ENCODE measurements at places on chromosomes 7 and 10.

DNA sequence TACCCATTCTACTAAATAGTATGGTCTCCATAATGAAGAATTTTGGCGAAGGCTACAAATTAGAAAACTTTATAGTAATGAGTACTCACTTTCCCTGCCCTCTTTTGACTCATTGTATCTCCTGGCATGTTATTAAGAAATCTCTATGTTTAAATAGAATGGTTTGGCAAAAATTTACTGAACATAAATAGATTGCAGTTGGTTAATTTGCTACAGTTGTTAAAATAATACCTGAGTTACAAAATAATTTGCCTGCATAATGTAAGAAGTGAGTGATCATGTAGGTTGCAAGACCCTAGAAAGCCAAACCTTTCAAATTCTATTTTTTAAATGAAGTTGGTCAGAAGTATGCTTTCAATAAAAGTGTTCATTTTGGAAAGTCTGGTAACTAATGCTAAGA lies 176.8 kb upstream of the AHR start:
- no peak for DNase-seq

DNA sequence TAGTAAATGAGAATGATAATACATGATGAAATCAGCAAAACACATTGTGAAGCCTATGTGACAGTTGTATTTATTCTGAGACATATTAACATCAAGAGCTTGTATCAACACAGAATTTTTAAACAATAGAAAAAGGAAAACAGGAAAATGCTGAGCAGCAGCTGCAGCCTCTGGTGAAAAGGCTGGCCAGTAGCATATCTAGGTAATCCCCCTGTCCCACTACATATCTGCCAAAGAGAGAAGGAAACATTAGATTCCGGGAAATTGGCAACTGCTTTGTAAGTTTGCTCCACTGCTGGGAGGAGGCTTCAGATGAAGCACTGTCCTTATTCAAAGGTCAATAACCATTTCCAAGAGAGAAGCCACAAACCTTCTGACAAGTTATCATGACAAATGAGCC lies 89.4 kb downstream of the RALA start:
- DNase-seq: no peak

GRCh38 chr10:9296190-9296589 lies 1241.7 kb downstream of the GATA3 start:
- no peak for DNase-seq

DNA sequence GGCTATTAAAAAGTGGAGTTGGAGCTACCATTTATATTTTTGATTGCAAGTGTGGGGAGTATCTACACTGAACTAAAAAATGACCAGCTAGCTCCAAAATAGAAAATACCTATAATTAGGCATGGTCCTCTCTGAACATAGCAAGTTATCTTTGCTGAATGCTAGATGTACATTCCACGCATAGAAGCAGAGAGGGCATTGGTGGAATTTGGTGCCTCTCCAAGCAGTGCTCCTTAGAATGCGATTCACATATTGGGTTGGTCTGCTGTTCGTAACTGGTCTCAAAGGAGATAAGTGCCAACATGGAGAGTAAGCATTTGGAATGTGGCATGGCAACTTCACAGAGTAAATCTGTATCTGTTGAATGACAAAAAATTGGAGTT lies 196.2 kb downstream of the PTN start:
- DNase-seq: no peak

GRCh38 chr7:38932509-38933168 lies 23.6 kb upstream of the VPS41 start:
- peak; percentile 21 for DNase-seq

GRCh38 chr10:43117777-43118583 lies 20.3 kb upstream of the CSGALNACT2 start:
- DNase-seq: no peak

DNA sequence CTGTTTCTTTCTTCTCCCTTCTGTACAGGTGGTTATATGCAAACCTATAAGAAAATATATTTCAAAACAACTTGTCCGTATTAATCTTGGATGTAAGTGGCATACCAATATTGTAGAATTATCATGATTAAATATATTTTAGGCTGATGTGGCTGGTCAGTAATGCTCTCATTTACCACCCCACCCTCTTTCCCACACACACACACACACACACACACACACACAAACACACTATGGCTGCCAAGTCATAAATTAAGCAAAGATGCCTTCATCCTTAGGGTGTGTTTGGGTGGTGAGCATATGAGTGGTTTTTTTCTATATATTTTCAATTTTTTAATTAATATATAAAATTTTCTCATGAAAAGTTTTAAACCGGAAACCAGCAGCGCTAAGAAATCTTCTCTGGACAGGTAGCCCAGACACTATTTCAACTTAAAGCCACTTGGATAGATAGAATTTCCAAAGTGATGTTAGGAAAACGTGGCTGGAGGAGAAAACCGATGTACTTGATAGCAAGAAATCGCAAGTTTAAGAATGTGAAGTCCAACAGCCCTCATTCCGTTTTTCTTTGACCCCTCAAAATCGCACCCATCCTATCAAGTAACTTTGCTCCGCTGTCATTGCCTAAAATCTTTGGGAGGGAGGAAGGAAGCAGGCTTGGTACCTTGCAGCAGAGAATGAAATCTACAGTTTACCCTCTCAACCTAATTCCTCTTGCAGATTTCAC lies 171.7 kb downstream of the FAM107B start:
- no peak for DNase-seq

DNA sequence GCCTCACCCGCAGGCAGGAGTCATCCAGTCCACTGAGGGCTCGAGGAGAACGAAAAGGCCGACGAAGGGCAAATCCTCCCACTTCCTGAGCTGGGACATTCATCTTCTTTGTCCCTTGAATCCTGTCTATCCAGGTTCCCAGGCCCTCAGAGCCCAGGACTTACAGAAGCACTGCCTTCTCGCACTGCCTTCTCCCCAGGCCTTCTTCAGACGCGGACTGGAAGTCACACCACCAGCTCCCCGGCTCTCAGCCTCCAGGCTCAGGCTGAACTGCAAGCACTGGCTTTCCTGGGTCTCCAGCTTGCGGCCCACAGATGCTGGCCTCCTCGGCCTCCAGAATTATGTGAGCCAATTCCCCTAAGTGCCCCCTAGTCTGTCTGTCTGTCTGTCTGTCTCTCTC lies 6.4 kb upstream of the MMP21 start:
- DNase-seq: no peak

DNA sequence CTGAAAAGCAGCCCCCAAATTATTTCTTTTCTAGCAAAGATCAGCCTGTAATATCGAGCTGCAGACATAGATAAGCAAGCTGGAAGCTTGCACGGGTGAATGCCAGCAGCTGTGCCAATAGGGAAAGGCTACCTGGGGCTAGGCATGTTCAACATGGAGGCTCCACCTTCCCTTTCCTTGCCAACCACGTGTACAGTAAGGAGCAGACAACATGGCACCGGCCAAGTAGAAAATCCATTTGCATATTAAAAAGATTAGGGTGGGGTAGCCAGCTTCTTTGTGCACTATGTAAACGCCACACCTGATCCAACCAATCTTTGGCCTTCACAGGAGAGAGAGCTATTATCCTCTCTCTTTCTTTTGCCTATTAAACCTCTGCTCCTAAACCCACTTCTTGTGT lies 56.7 kb upstream of the SEPHS1 start:
- DNase-seq: no peak

DNA sequence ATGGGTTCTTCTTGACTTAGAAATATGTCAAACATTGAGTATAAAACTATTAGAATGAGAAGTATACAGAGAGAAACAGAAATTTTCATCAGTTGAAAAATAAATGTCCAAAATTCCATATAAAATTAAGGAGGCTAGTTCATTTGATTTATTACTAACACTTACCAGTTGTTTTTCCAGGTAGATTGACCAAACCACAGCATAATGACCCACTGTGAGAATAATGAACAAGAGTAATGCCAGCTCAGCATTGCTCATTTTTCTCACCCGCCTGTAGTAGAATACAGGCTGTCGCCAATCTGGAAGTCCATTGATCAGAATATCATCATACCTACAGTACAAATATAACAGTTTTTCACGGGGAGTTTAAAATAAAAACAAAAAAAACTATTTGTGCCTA lies 82.9 kb downstream of the DNAJC1 start:
- no peak for DNase-seq

DNA sequence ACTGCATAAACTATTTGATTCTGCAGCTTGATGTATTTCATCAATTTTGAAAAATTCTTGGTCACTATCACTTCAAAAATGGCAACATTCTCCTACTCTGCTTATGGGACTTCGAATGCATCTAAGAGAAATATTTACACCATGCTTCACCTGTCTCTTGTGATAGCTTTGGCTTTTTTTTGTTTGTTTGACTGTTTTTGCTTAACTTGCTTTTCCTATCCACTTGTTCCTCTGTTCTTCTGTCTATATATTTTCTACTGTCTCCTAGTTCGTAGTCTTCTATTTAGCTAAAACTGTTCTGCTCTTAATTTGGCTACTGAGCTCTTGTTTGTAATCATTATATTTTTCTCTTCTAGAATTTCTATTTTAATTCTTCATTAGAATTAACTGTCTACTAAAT lies 94.4 kb downstream of the INHBA start:
- no peak for DNase-seq

DNA sequence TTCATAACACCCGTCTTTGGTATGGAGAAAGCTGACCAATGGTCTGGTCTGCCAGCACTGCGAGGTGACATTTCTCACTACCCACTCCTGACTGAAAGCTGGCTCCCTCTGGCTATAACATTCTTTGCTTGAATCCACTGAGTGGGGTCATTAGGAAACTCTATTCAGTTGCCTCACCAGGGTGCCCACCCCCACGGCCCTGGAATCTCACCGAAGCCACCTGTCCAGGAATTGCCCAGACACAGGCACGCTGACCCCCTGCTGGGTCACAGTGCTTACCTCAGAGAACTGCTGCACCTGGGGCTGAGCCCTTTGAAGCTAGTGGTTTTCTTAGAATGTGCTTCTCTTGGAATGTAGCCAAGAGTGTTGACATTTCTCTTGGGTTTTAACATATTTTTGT lies 28.6 kb downstream of the HECW1 start:
- no peak for DNase-seq

DNA sequence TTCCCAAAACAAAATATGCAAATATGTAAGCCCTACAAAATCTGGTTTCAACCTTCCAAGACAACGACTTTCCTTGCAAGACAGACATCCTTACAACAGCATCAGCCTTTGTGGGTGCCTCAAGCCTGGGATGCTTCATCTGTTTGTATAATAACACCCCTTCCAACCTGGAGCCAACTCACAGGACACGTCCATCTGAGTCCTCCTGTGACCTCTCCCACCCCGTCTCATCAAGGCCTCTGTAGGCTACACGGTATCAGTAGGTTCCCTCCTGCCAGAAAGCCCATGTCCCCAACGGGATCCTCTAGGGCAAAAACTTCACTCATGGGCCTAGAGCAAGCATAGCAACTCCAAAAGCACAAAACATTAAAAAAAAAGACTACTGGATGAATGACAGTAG lies 173.2 kb downstream of the TNS3 start:
- no peak for DNase-seq

DNA sequence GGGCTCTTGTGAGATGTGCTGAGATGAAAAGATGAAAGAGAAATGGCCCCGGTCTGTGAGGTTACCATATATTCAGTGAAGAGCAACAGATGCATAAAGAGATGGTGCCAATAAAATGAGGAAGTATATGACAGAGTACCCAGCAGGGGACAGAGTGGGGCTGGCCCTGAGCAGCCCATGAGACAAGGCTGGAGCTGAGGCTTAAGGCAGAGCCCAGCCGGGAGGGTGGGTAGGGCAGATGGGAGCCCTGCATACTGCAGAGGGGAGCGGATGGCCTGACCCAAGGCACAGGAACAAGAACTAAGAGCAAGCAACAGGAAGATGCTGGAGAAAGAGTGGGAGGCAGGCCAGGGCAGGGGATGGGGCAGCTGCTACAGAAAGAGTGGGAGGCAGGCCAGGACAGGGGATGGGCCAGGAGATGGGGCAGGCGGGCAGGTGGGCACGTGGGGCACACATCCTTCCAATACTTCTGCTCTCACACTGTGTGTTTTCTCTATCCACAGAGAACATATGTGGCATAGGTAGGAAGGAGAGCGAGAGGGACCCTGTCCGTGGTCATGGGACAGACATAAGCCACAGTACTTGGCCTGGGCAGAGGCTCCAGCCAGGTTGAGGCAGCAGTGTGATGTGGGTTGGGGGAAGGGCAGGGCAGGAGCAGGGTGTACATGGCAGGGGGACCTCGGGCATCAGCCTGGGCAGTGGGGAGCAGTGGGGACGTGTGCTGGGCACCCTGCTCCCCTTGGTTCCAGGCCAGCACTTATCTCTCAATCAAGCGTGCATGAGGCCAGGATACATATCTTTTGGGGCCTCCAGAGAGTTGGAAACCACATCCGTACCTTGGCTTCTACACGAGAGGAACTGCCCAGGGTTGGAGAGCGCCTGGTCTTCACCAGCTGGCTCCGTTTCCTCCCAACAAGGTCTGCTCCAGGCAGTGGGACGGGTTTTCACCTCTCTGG lies 91.6 kb upstream of the IKZF1 start:
- no peak for DNase-seq

DNA sequence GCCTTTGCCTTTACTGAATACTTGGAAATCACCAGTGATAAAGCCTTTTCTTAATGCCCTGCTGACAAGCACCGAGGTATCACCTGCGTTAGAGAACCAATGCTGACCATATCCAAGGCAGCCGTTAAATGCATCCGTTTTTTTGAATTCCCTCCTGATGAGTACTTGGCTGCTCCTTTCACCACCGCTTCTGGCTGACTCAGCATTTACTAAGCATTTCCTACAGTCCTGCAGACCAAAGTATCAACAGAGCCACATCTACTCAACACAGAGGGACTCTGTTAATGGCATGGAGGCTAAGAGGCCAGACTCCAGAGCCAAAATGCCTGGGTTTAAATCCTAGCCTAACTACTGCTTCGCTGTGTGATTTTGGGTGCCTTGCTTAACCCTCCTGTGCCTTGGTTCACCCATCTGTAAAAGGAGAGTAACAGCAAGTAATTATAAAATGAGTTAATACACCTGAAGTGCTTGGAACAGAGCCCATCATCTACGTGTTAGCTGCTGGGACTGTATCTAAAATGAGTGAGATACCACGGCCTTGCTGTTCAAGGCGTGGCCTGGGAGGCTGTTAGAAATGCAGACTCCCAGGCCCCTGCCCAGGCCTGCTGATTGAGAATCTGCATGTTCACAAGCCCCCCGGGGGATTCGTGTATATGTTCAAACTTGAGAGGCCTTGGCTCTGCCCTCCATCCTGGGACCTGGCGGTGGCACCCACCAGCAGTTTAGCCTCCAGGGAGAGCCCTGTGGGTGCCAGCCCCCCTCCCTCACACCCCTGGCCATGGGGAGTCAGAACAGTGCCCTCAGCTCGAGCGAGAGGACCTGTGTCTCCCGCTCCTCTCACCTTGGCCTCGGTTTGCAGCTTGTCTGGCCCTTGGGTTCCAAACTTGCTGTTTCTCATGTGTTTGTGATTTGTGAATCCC lies 30.8 kb upstream of the EFCAB10 start:
- DNase-seq: no peak

- DNase-seq: no peak
Observed at GRCh38 chr10:10591715-10592341, 425.8 kb upstream of the CELF2 start.

GRCh38 chr10:80598084-80598798 lies 60.5 kb downstream of the SH2D4B start:
- DNase-seq: no peak

- no peak for DNase-seq
Observed at GRCh38 chr7:145928937-145929336, 187.7 kb upstream of the CNTNAP2 start.
